Hematopoietic multipotent progenitor cell treated with erythropoietin and hydrocortisone succinate and interleukin-3 and kit ligand, for 6 days (in vitro differentiated cells): ENCODE measurements at places on chromosomes 11 and 22.

GRCh38 chr11:87351676-87352075, 313.9 kb downstream of the TMEM135 start:
- DNase-seq = peak; percentile 26

- peak; percentile 45 for DNase-seq
Observed at GRCh38 chr11:65810046-65810868, 23.4 kb downstream of the OVOL1 start.

DNA sequence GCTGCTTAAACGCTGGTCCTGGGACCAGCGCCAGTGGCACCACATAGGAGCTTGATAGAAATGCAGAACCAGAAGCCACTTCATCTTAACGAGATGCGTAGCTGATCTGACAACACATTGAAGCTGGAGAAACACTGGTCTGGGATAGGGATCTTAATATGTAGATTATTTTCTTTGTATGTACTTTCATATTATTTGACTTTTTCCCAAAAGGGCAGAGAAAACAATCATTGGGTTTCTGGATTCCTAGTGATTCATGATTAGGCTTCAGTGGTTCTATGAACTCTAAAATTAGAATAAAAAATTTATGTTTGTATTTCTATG, 12.3 kb downstream of the MPEG1 start:
- DNase-seq = no peak

DNA sequence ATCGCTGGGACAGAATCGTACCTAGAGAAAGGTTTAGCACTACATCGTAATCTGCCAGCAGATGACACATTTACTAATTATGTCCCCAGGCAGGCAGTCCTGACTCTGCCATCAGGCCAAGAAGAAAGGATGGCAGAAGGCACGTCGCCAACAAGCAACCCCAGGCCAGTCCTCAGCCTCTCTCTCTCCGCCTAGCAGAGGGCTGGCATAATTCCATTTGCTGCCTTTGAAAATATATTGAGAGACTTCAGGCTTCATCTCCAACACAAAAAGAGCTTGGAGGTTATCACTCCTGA, 1517.0 kb downstream of the TBC1D22A start:
- DNase-seq = no peak

GRCh38 chr22:21695430-21696085, 29.7 kb downstream of the PPIL2 start:
- DNase-seq = no peak

DNA sequence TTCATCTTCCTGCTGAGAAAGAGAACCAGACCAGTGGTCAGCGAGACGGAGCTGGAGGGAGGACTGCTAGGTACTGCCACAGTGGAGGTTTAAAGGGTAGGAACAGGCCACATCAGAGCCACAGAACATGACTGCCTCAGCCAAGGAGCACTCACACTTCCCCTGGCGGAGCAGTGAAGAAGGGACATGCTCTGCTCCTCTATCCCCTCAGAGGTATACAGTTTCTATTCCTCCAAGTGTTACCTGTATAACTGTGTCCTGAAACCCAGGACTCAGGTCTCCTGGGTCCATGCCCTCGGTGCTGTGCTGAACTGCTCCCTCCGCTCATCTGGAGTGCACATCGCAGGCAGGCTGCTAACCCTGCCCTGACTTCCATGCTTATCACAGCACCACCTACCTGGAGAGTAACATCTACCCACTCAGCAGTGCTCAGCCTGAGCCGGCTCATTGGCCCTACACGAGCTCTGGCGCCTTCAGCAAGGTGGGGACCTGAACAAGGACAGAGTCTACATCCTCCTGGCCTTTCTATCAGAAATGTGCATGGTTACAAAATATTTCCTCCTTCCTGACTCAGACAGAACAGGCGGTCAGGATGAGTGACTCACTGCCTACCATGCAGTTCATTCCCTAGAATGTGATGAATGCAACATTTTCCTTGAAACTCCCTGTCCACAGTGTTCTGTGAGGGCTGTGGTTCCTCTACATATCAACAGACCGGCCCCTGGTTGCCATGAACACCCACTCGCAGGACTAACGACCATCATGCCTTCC, 52.9 kb downstream of the C11orf58 start:
- DNase-seq = no peak
